ENCODE measurements at places on chromosomes 2 and 18. TPM values are rescaled to one million over a fixed set of nuclear protein-coding genes. Genes with fewer than 3 reads are reported as not detected.

Gene HOXD4
- total RNA-seq, result 6.8 TPM

Gene ANO7
- total RNA-seq, result 3.8 TPM

Gene DSEL
- 9.9 TPM for total RNA-seq

Gene PAX8
- total RNA-seq, result 1.2 TPM

Gene GREB1
- total RNA-seq, result 6.5 TPM

Gene TMEM178A
- total RNA-seq, result 6.6 TPM

Gene ARHGEF4
- 12.1 TPM for total RNA-seq
